ENCODE measurements at places on chromosomes 13 and 19.
A peak's percentile ranks its signal among the peaks of the same experiment; 100 is the strongest.

GRCh38 chr19:46631481-46631880 is 4.5 kb downstream of the GNG8 start:
- DNase-seq: no peak

- no peak for DNase-seq
Observed at GRCh38 chr19:34853369-34853768, 73.3 kb upstream of the ZNF30 start.

- no peak for DNase-seq
Observed at GRCh38 chr19:50705422-50706019, 14.1 kb downstream of the SHANK1 start.

- no peak for DNase-seq
Observed at GRCh38 chr19:1315470-1316166, 29.9 kb downstream of the EFNA2 start.

- DNase-seq: no peak
Observed at GRCh38 chr19:57675881-57676280, 5.9 kb upstream of the ZNF551 start.

DNA sequence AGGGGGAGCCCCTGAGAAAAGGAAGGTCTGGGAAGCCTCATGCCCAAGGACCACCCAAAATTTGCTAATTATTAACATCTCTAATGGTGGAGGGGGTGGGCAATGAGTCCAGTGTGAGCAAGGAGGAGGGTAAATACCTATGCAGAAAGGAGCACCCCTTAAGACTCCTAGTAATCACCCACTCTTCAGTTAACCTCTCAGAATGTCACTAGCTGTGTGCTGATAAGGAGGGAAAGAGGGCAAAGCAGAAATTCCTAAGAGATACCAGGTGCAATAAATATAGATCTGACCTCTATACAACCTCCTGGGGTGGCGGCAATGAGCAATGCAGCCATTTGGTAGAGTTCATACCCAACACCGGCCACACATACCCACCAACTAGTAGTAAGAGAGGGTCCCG is 12.7 kb upstream of the DPY19L3 start:
- DNase-seq: no peak

GRCh38 chr13:80214521-80214991 is 126.4 kb downstream of the SPRY2 start:
- DNase-seq: no peak

GRCh38 chr13:71828564-71828963 is 38.4 kb downstream of the DACH1 start:
- DNase-seq: no peak

GRCh38 chr13:102591988-102592781 is 4.6 kb upstream of the TPP2 start:
- DNase-seq: peak; percentile 49

All from stimulated activated CD8-positive, alpha-beta memory T cell treated with anti-CD3 and anti-CD28 coated beads, Interleukin-4, amount 100 ng/mL, for 4 hours (primary cell).